Omental fat pad (tissue), 4 donors: ENCODE measurements at places on chromosomes 2 and 18.
A peak's percentile ranks its signal among the peaks of the same experiment; 100 is the strongest.

DNA sequence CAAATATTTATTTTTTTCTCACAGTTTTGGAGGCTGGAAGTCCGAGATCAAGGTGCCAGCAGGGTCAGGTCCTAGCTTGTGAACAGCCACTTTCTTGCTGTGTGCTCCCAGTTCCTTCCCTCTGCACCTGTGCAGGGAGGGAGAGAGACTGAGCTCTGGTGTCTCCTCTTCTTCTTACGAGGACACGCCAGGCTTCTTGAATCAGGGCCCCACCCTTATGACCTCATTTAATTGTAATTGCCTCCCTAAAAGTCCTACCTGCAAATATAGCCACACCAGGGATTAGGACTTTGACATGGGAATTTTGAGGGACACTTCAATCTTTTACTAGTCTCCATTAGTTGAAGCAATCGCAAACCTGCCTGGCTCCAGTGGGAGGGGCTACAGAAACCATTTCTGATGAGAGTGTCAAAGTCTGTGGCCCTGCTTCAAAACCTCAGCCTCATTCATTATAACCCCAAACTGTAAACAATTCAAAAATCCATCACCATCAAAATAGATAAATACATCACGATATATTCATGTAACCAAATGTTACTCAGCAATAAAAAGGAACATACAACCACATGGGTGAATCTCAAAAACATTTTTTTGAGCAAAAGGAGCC is 18.2 kb upstream of the SEH1L start:
- DNase-seq, result no peak

- DNase-seq, result no peak
These were observed 176.3 kb downstream of the TWIST2 start for GRCh38 chr2:239024226-239024625.

DNA sequence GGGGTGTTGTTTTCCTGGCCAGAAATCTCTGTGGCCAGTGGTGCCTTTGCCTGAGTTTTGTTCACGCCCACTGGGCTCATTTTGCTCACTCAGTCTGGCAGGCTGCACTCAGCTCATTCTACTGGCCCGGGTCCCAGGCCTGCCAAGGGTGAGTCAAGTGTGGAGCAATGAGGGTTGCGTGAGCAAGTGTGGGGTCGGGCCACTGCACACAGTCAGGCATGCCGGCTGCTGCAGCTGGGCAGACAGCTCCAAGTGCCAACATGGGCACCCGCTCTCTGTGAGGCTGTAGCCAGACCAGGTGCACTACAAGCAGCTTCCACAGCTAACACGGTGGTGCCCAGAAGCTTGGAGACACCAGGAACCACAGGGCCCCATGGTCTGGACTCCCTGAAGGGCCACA is 801.1 kb upstream of the RAB6C start:
- no peak for DNase-seq

- DNase-seq, result peak; percentile 90
These were observed 14.2 kb upstream of the SFXN5 start for GRCh38 chr2:73085691-73086090.

GRCh38 chr2:134943540-134943939 is 24.9 kb downstream of the CCNT2 start:
- DNase-seq, result no peak

- DNase-seq, result no peak
These were observed 224.7 kb downstream of the ACKR3 start for GRCh38 chr2:236794176-236794957.

DNA sequence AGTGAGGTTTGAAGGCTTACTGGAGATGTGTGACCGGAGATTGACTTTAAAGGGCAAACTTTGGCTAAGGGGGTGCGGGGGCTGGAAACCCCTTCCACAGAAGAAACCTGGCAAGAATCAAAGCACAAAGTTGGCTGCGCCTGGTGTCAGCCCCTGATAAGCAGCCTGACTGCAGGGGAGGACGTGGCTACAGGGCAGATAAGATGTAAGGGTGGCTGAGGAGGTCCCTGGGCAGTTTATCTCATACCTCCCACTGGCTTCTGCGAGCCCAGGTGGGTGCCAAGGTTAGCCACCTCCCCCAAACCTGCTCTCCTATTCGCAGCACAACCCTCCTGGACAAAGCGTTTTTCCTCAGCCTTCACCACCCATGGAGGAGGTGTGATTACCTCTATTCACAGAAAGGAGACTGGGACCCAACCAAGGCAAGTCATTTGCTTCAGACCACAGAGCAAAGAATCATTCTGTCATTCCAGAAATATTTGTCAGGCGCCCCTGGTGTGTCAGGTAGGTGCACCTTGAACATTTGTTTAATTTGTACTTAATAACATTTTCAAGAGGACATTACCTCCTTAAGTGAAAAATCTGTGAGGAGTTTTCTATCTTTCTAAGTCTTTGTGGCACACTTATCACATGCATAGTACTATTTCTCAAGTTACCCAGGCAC is 73.1 kb upstream of the IL1R1 start:
- no peak for DNase-seq

- no peak for DNase-seq
These were observed 8.4 kb upstream of the PXDN start for GRCh38 chr2:1752751-1753150.

DNA sequence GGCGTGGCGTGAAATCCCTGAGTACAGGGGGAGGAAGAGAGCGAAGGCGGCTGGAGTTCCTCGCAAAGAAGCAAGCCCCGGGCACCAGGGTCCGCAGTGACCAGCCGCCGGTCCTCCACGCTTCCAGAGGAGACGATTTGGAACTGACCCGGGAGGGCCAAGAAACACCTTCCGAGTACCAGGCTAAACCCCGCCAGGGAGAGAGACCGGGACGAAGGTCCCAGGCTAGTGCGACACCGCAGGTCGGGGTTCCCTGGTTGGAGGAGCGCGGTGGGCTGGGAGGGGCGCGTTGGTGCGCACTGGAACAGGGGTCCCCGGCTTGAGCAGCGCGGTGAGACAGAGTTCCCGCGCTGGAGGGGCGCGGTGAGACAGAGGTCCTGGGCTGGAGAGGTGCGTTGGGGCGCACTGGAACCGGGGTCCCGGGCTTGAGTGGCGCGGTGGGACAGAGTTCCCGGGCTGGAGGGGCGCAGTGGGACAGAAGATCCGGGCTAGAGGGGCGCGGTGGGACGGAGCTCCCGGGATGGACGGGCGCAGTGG is 901 bp downstream of the WDFY1 start:
- DNase-seq, result no peak

DNA sequence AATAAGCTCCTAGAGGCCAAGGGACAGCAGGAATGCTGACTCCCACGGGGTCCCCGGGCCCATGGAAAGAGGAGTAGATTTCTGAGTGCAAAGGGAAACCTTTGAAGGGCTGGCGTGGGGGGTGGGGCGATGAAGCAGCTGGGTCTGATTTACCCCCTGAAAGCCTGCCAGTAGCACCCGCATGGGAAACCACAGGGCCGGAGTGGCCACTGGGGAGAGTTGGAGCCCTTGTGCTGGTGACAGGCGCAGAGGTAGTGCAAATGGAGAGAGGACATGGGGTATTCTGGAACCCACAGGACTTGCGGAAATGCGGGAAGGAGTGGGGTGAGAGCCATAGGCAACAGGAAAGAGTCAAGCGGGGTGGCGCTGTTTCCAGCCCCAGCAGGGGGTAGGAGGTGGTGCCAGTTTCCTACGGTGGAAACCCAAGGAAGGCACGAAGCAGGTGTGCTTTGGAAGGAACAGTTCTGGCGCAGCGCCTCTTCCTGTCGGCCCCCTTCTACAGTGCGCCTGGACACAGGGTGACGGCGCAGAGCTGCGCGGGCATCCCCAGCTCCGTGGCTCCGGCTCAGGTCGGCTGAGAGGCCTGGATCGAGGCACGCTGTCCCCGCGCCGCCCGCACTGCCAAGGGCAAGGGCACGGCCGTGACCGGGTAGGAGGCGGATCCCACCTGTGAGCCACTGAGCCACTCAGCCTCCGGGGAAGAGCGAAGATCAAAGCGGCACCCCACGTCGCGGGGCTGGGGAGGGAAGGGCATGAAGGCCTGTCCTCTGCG is 149.0 kb upstream of the GLI2 start:
- DNase-seq, result no peak

GRCh38 chr18:59549503-59550173 is 147.6 kb downstream of the CCBE1 start:
- no peak for DNase-seq

- DNase-seq, result no peak
These were observed 223.9 kb downstream of the MYT1L start for GRCh38 chr2:2107141-2107540.

DNA sequence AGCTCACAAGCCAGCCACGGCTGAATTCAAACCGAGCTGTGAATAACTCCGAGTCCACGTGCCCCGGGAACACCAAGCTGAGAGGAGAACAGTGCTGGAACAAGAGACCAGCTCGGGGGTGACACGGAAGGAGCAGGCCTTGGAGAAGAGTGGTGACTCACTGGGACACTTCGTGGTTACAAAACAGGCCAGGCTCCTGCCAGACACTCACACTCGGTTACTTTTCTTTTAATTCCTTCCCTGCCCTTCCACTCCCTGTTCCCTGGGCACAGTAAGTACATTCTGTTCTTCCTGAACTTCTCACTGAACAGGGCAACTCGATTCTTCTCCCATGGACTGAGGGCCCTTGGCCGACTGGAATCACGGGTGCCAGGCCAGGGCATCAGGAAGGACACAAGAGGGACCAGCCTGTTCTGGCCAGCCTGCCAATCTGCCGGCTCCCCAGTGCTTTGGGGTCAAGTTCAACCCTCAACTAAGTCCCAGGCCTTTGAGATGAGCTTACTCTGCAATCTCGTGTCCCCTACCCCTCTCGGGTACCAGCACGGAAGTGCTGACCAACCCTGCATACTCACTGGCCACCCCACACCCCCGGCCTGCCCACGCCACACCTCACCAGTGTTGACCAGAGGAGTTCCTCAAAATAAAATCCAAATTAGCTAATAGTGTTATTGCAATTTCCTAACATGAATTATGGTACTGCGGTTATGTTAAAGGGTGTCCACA is 87.5 kb downstream of the TFCP2L1 start:
- peak; percentile 35 for DNase-seq

DNA sequence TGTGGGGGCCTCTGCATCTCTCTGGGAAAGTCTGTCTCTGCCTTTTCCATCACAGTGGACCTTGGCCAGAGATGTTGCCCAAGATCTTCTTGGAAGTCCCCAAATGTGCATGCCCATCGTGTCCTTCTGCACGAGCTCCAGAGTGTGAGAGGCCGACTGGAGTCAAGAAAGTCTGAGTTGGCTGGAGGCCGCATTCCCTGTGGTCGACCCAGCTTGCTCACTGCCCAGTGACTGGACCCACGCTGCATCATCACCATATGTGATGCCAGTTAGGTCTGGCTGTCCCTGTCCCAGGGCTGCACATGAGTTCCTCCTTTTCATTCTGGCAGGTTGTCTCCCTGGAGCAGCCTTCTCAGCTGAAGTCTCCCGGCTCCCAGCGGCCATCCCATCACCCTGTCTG is 93.8 kb downstream of the ARL4C start:
- DNase-seq, result no peak

- DNase-seq, result no peak
These were observed 11.4 kb upstream of the DTNB start for GRCh38 chr2:25684577-25685473.

GRCh38 chr18:22912835-22913234 is 20.3 kb upstream of the RBBP8 start:
- DNase-seq, result no peak

- no peak for DNase-seq
These were observed 663.9 kb upstream of the LRRTM1 start for GRCh38 chr2:80968450-80968849.
